ENCODE measurements at places on chromosomes 16 and 17.

DNA sequence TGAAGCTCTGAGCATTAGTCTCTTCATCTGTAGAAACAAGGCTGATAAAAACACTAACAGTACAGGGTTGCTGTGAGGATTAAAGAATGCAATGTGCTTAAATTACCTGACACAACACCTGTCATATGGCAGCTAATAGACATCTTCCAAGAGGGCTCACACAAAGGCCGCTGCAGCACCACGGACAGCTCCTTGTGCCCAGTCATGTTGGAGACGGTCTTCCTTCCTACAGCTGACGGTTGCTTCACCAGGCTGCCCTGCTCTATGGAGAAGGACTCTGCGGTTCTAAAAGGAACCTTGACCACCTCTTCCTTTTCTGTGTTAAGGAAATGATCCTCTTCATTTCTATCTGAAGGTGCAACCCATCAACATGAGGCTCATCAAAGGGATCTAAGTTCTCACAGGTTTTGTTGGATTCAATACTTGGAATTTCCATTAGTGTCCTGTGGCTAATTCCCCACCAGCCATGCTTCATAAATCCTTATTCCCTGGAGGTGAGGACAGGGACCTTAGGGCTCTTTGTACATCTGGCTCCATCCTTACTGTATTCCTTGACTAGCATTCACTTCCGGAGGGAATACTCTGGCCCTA is 138.9 kb upstream of the CES5A start:
- DNase-seq: no peak

DNA sequence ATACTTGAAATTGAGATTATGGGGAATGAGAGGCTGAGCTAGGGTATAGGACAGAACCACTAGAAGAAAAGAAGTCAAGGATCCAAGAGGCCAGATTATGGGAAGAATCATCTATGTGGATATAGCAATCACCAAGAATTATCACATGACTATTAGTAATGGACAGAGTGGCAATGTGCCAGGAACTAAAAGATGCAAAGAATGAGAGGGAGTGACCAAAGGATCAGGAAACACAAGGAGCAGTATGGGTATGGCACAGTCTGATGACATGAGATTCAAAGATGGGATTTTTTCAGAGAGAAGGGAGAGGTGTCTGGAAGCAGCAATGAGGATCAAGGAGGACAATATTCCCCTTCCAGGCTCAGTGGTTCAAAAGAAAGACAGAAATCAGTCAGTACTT is 212.2 kb downstream of the AATF start:
- no peak for DNase-seq

DNA sequence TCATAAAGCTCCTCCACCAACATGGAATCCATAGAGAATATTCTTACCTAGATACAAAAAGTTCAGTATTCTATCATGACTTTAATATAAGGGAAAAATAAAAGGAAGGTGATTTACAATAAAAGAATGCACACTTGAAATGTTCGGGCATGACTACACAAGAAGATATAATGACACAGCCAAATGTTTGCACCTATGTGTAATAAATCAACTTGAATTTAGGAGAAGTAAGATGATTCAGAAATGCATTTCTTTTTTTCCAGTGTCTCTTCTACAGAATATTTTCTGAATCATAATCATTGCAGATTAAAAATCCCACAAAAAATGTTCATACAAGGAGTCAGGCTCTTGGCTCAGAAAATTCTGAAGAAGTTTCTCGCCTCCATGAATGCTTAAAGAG is 404.0 kb upstream of the HSBP1 start:
- DNase-seq: no peak

GRCh38 chr17:14297161-14297851 is 3.6 kb upstream of the HS3ST3B1 start:
- no peak for DNase-seq

GRCh38 chr16:17409894-17410293 is 60.9 kb downstream of the XYLT1 start:
- no peak for DNase-seq

- DNase-seq: no peak
These were observed 270.0 kb upstream of the SOX9 start for GRCh38 chr17:71850812-71851211.

DNA sequence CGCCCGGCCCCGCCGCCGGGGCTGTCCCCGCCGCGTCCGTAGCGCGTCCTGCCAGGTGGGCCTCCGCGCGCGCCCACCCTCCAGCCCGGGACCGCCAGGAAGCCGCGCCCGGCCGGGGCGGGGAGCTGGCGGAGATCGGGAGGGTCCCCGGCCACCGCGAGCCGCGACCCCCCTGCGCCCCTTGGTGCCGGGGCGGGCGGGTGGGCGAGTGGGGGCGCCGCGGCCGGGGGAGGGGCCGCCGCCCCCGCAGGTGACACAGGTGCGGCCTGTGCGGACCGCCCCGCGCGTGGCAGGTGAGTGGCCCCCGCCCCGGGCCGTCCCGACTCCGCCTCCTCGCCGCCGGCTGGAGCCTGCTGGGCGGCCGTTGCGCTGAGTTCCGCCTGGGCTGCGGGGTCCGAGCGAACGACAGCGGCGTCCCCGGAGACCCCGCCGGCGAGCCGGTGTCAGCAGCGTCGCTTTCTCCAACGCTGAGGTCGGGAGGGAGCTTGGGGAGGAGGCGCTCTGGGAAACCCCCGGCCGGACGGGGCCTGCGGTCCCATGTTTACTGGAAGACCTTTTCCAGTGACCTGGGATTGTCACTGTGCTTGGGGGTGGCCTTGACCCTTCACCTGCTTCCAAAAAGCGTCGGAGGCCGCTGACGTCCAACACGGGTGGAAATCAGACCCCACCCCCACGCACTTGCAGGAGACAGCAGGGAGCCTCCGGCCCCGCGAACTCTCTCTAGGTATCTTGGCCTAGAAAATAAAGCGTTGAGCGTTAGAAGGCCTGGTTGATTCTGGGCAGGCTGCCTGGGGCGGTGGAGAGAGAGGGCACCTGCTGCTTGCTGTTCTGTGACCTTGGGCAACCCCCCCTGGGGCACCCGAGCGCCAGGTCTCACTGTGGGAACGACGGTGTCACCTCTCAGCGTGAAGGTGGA is 542 bp downstream of the KLHL36 start:
- no peak for DNase-seq

DNA sequence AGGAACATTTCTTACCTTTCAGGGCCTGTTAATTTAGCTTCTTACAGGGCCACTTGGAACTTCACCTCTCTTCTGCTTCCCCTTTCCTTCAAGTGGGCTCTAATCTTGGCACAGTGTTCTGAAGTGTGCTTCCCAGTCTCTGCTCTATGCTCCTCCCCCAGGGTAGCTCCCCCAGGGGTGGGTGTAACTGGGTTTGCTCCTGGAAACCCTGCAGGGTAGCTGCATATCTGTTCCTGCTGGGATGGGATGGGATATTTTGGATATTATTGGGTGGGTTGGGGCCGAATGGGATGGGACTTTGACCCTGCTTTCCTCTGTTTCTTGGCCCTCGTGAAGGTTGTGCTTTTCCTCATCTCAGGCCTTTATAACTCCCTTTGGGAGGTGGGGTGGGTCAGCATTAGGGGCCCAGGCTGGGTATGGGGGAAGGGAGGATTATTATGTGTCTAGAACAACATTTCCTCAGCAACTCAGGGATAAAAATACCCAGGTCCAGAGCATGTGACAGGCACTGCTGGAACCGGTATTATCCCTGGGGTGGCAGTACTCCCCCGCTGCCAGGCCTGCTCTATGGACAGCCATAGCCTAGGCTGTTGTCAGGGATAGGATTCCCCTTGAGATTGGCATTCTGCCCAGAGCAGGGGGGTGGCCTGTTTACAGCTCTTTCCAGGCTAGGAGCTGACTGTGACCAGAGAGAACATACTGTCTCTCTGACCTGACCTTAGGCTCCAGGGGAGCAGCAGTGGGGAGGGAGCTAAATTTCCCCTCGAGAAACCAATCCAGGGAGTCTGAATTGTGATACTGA is 5.0 kb downstream of the NFE2L1 start:
- DNase-seq: no peak

GRCh38 chr16:22296225-22297113 is 740 bp upstream of the POLR3E start:
- DNase-seq: no peak

DNA sequence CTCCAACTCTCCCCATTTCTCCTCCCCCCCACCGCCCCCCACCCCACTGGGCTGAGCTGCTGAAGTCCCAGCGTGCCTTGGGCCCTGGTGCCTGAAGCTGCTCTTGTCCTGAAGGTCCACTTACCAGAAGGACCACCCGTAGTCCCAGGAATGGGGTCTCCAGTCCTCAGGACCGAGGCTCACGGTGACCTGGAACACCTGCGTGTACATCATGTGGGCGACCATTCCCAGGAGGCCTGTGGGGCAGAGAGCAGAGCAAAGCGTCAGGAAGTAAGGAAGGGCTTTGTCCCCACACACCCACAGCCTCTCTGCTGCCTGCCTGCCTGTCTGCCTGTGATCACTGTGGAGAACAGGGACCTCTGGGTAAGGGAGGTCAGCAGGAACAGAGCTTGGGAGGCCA is 218.7 kb downstream of the GSG1L start:
- DNase-seq: no peak

- no peak for DNase-seq
These were observed 25.6 kb upstream of the NTN1 start for GRCh38 chr17:8995711-8996110.

DNA sequence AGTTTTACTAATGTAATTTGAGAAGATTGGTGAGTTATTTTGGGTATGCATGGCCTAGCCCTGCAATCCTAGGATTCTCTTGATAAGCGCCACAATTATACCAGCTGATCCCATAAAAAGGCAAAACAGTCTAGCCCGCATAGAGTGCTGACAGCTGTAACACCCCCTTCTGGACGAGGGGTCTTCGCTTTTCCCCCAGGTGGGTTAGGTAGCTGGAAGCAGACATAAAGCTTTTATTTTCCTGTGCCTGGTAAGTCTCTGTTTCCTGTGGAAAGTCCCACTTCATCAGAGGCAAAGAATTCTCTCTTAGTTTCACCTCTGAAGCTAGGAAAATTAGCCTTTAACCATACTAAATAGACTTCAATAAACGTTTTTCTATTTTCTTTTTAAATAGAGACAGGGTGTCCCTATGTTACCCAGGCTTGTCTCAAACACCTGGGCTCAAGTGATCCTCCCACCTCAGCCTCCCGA is 108.3 kb downstream of the YPEL2 start:
- DNase-seq: no peak

- DNase-seq: no peak
These were observed 3.1 kb downstream of the NPW start for GRCh38 chr16:2022723-2023091.

GRCh38 chr17:4586043-4586442 is 1.7 kb downstream of the SMTNL2 start:
- DNase-seq: no peak

DNA sequence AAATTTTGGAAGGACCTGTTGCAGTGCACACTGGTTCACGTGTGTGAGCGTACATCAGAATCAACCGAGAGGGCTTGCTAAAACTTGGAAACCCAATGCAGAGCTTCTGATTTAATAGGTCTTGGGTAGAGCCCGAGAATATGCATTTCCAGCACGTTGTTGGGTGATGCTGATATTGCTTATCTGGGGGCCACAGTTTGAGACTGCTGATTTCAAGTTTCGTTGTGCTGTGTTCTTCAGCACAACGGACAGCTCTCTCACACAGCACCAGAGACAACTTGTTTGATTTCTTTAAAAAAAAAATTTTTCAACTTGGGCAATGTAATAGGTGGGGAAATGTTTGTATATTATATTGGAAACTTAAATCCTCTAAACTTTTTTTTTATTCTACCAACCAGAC is 9.4 kb downstream of the OR4D2 start:
- no peak for DNase-seq

DNA sequence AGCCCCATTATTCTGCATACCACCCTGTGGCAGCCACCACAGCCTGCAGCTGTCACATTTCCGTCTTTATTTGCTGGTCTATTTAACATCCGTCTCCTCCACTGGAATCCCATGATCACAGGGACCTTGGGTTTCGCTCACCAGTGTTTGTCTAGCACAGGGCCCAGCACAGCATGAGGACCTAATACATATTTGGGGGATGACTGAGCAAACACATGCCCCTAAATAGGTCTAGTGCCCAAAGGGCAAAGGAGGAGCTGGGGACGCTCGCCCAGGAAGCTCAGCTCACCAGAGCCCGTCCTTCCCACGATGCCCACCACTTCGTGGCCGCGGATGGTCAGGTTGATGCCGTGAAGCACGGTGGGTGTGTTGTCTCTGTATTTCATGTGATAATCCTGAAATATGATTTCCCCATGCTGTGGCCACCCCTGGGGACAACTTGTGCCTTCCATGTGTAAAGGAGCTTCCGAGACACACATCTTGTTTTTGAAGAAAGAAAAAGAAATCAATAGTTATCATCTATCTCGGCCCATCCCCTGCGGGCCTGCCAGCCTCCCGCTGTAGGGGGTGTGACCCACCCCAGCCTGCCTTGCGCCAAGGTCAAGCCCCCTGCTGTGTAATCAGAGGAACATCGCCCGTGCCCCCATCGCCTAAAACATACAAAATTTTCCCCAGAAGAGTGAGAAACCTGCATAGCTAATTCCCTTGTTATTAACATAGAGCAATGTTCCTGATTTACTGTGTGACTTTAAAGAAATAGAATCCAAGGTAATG is 21.0 kb upstream of the ABCC12 start:
- DNase-seq: no peak

GRCh38 chr16:68022278-68022727 is 729 bp downstream of the DDX28 start:
- no peak for DNase-seq

- no peak for DNase-seq
These were observed 21.8 kb upstream of the ZNF469 start for GRCh38 chr16:88360999-88361398.

- no peak for DNase-seq
These were observed 27.6 kb upstream of the CAPN15 start for GRCh38 chr16:499924-500323.

DNA sequence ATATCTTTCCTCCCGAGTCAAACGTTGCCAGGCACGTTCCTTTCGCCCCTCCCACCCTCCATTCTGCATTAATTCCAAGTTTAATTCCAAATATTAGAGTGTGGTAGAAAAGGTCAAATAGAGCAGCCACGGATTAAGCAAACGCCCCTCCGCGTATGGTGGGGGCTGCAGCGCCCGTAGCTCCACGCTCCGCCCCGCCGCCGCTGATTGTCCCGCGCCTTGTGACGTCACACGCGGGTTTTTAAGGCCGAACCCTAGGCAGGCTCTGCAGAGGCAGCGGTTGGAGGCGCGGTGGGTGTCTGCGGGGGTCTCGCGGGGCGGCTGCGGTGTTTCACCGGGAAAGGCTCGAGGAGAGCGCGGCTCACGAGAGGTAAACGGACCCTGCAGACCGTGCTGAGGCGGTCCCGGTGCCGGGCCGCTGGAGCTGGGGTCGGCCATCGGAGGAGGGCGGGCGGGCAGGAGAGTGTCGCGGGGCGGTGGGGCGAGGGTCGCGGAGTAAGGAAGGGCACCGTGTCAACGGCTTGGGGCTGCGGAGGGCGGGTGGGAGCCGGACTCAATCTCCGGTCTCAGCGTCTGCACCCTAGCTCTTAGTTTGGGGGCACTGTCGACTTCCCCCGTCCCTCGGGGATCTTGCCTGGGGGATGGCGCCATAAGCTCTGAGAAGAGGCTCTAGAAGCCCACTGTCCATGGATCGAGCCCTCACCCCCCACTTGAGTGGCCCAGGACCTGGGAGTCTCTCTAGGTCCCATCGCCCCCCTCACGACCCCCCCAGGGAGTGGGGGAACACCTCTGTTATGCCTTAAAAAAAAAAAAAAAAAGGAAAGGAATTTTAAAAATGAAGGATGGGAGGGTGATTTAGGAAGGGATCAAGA is at the start of gene ARL4D:
ARL4D (plus strand) TSS at position 270 of the 872 bp plus-strand sequence. CDS start 740 bp downstream, outside the sequence.
- no peak for DNase-seq

Measured in AG04450 (cell line).